ENCODE measurements at places on chromosomes 1 and 21. TPM values are rescaled to one million over a fixed set of nuclear protein-coding genes. Genes with fewer than 3 reads are reported as not detected.

PANK4 gene
- total RNA-seq = 14.8 TPM

CALML6 gene
- total RNA-seq = not detected

MXRA8 gene
- 0.44 TPM for total RNA-seq

RCAN3 gene
- total RNA-seq = 1.4 TPM

SYT11 gene
- 15.5 TPM for total RNA-seq

PRR9 gene
- not detected for total RNA-seq

OR10J1 gene
- not detected for total RNA-seq

PAQR7 gene
- total RNA-seq = 18.7 TPM

OR10Z1 gene
- not detected for total RNA-seq

DRAM2 gene
- 40.5 TPM for total RNA-seq

ADAM30 gene
- total RNA-seq = not detected

RORC gene
- not detected for total RNA-seq

CD48 gene
- total RNA-seq = not detected

PRDM16 gene
- 0.22 TPM for total RNA-seq

CYP4Z1 gene
- 0.20 TPM for total RNA-seq

OTUD3 gene
- total RNA-seq = 2.6 TPM

ERG gene
- 50.8 TPM for total RNA-seq

DEPDC1 gene
- total RNA-seq = 7.6 TPM

MIXL1 gene
- under 0.01 TPM for total RNA-seq

GSTM5 gene
- total RNA-seq = not detected

FCRL5 gene
- total RNA-seq = not detected

FMO2 gene
- total RNA-seq = 0.20 TPM

S100A1 gene
- not detected for total RNA-seq

TMEM240 gene
- total RNA-seq = 1.1 TPM

SLC30A2 gene
- total RNA-seq = not detected

OLFML2B gene
- 0.22 TPM for total RNA-seq

ANGPTL1 gene
- total RNA-seq = 0.22 TPM

TCHHL1 gene
- not detected for total RNA-seq

FCAMR gene
- not detected for total RNA-seq

NTMT2 gene
- not detected for total RNA-seq

TMEM183A gene
- total RNA-seq = 70.0 TPM

RAVER2 gene
- 0.79 TPM for total RNA-seq

CAMK2N1 gene
- 0.87 TPM for total RNA-seq

IVL gene
- total RNA-seq = not detected

DCST1 gene
- not detected for total RNA-seq

SNIP1 gene
- total RNA-seq = 8.5 TPM

OR2W3 gene
- not detected for total RNA-seq

GLUL gene
- 199 TPM for total RNA-seq

LCE1C gene
- total RNA-seq = not detected

OLFM3 gene
- not detected for total RNA-seq

PPIH gene
- 12.3 TPM for total RNA-seq
